ENCODE measurements at places on chromosomes 6 and 20. TPM values are rescaled to one million over a fixed set of nuclear protein-coding genes. Genes with fewer than 3 reads are reported as not detected.

Gene PDYN
- total RNA-seq: not detected

Gene GPR6
- not detected for total RNA-seq

DNA sequence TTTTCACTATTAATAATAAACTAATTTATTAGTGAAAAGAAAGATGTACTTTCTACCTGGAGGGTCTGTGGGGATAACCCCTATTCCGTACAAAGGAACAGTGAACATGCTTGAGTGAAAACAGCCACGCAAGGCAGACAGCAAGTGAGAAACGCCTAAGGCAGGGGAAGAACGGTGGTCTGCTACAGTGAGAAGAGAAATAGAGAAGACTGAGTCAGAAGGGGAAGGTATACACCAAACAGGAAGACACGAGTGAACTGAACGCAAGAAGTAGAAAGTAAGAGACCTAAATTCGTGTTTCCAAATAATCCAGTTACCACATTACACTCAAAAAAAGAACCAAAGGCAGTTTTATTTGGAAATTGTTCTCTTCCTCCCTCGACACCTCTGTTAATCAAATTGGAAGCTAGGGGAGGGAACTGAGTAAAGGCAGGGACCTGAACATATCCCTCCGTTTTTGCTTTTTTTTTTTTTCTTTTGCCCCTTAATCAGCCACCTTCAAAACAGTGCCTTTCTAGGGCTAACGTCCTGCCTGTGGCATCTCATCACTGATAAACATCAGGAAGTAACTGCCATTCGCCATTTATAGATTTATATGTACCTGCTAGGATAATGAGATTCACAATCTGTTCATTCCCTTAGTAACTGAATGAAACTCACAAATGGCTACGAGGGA is 48.9 kb downstream of the ATXN1 start:
- DNase-seq: peak; percentile 44

GRCh38 chr6:7108964-7109836 is 1.4 kb downstream of the RREB1 start:
- DNase-seq: peak; percentile 48

Gene HTR1E
- not detected for total RNA-seq

DNA sequence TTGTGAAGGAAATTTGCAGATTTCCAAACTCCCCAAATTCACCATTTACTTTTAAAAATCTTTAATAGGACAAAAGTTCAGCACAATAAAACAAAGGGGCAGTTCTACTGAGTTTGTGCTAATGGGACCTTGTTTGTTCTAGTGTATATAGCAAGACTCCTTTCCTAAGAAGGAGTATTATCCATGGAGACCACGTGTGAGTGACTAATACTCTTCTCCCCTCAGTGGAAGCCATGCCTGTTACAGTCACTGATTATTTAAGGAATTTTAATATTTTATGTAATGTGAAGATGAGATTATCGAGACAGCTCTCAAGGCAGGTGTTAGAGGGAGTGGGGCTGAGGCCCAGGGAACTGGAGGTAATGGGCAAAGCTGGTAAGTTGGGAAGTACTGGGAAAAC is 16.4 kb upstream of the QKI start:
- no peak for DNase-seq

DNA sequence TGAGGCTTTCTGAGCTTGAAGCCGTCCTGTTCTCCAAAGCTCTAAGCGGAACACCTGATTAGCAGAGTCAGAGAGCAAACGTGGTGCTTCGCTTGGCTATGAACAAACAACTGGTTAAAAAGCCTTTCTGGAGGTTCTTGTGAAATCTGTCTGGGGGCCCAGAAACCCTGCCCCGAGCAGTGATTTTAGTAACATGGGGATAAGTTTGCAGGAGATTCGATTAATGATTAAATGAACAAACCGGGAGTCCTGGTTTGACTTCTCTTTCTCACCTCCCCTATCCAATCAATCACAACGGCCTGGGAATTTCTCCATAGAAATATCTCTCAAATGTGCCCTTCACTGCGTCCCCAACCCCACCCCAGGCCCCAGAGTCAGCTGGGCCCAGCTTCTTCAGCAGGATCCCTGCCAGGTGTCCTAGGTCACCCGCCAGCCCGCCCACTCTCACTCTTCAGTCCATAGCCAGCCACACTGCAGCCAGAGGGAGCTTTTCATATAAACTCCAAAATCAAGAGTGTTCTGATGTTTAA is 43.6 kb downstream of the ZDHHC14 start:
- no peak for DNase-seq

DNA sequence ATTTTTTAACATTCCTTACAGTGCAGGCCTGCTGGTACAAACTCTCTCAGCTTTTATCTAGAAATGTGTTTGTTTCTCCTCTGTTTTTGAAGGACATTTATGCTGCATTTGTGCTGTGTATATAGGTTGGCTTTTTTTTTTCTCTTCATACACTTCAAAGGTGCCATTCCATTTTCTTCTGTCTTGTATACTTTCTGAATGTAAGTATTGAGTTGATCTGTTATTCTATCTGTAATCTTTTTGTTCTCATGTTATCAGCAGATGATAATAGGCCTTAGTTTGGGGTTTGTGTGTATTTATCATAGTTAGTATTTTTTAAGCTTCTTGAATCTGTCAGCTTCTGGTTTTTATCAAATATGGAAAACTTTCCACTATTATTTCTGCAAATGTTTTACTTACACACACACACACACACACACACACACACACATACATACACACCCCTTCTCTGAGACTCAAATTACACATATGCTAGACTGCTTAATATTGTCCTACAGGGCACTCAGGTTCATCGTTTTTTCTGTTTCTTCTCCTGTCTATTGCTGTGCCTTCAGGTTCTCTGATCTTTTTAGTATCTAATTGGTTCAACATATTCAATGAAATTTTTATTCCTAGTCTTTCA is 74.6 kb downstream of the RPP40 start:
- DNase-seq: no peak

Gene PTGIS
- total RNA-seq: 1.6 TPM

GRCh38 chr20:38339997-38340396 is 6.3 kb upstream of the LBP start:
- no peak for DNase-seq

DNA sequence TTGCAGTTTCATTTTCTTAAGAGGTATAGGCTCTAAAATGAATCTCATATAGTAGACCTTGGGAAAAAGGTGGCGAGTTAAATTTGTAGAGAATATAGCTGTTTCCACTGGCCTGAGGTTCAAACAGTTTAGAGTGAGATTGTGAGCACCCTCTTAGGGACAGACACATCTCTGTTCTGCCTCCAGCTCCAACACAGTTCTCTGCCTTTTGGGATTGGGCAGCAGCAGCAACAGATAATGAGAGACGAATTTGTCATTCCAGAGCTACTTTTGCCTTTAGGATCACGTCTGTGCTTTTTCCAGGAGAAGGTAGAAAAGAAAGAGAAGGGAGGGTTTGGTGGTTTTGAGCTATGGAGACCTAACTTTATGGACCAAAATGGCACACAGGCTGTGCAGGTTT is 289.4 kb downstream of the PRL start:
- no peak for DNase-seq

DNA sequence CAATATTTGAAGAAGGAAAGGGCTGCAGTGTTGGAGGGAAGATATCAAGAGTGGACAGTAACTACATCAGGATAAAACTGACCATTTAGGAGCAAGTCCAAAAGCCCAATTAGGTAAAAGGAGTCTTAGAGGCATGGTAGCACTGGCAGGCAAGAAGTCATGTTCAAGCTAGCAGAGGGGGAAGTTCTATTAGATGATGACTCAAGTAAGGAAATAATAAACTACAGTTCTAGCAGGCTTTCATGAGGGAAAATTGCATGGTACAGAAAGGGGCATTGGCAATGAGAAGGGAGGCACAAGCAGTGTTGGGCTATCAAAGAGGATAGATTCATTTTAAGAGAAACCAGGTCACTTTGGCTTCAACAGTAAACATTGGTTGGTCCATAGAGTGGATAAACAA is 156.1 kb upstream of the PTPRK start:
- DNase-seq: no peak

GRCh38 chr6:624979-625378 is 31.9 kb downstream of the HUS1B start:
- DNase-seq: no peak

DNA sequence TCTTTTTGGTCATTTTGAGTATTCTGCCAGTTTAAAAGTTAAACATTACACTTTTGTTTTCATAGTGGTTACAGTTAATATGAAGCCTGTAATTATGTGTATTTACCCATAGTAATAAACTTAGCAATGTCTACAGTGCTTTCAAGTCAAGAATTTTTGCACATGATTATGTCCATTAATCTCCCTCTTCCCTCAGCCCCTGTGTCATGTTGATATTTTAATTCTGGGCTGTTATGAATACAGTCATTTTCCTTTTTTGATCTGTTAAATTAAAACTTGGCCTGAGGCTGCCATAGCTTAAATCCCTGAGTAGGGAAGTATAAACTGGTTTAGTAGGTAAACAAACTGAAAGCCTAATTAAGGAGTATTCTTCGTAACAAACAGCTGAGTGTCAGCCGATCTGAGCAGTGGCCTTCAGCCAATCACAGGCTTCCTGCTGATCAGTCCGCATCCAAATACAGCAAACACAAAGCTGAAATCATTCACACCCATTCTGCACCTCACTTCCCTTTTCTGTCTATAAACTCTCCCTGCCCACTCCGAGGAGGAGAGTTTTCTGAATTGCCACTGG is 9.5 kb upstream of the SFT2D1 start:
- no peak for DNase-seq

DNA sequence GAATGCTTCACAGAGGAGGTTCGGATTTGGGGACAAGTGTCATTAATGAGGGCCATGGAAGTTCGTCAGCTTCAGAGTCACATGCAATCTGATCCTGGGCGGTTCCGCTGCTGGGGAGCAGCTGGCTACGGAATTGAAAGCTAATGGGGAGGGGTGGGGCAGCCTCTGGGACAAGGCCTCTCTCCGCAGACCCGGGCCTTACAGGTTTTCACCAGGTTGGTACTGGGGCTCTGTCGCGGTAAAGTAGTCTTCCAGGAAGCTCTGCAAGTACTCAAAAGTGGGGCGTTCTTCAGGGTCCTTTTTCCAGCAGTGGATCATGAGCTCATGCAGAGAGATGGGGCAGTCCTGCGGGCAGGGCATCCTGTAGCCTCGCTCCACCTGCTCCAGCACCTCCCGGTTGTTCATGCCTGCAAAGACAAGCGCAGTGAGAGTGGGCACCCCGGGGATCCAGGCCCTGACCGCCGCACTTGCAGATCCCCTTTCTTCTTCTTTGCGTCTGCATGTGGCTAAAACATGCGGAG is 55.9 kb upstream of the TRAF3IP2 start:
- no peak for DNase-seq

GRCh38 chr6:39812853-39813533 is 20.8 kb downstream of the DAAM2 start:
- no peak for DNase-seq
